ENCODE measurements at places on chromosomes 1 and 21. TPM values are rescaled to one million over a fixed set of nuclear protein-coding genes. Genes with fewer than 3 reads are reported as not detected.

The HSPB7 gene
- polyA plus RNA-seq: 13.2 TPM

The THBS3 gene
- 40.9 TPM for polyA plus RNA-seq

DNA sequence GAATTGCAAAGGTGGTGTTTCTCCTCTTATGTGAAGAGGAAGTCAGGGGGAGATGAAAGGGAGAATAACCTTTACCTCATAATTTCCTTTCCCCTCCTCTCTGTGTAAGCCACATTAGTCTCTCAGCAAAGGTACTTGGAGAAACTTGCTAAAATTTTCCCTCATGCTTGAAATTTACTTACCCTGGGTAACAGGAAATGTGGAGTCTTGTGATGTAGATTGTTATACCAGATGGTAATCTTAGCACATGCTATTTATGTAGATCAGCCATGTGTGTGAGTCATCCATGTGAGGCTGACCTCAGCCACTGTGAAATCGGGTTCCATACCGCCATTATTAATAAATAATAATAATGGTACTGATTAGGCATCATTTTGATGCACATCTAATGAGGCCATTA, 128.4 kb downstream of the TGFB2 start:
- no peak for DNase-seq
- H3K36me3 ChIP-seq: no peaks in the 10 kb centered on the region
- H3K4me3 ChIP-seq: no peak overlapping the region

- no peaks in the 10 kb centered on the region for H3K4me1 ChIP-seq
- H3K27ac ChIP-seq: no peak overlapping the region
- H3K4me3 ChIP-seq: no peak overlapping the region
These were observed 27.5 kb downstream of the COA6 start for GRCh38 chr1:234400773-234401172.

DNA sequence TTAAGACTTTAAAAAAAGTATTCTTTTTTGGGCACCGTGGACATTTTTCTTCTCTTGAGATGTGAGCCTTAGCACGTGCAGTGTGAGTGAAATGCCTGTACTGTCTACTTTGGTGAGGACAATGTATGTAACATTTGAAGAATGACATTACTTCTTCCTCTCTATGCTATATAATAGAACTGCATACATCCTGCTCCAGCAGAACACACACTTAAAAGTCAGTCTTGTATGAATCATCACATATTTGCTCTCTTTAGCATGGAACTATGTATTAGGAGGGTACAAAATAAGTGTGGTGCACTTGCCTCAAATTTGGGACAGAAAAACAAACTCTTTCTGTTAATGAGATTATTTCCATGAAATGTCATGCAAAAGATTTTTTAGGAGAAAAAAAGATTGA, 358.4 kb upstream of the SGIP1 start:
- no peak overlapping the region for H3K27ac ChIP-seq
- DNase-seq: no peak
- no peak overlapping the region for H3K4me3 ChIP-seq
- no peaks in the 10 kb centered on the region for H3K36me3 ChIP-seq
- no peaks in the 10 kb centered on the region for H3K4me1 ChIP-seq

DNA sequence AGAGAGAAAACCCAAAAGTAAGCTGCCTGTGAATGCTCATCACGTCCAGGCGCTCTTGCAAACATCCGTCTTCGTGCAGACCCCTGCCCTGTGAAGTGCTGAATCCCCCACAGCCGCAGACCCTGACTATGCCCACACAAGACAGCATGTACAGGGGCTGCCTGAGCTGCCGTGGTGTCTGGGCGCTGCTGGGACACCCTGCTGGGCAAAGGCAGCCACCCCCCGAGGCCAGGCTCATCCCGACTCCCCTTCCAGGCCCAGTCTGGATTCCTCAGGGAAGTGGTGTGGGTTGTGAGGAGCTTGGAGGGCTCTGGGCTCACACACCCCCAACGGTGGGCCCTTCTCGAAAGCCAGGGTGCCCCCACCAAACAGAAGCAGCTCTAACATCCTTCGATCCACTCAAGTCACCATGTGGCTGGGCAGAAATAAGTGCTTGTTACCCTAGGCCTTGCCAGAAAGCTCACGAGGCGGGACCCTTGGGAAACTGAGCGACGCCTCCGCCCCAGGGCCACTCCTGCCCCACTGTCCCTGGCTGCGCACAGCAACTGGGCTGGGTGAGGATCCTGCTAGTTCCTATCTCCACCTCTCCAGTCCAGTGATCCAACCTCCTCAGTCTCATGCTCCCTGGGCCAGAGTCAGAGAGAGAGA, 4.8 kb upstream of the WNT9A start:
- peaks cover 15% of the 10 kb centered on the region for H3K27me3 ChIP-seq
- no peak for DNase-seq
- no peak overlapping the region for H3K4me3 ChIP-seq
- H3K4me1 ChIP-seq: peaks cover 8% of the 10 kb centered on the region

GRCh38 chr1:236204039-236204438, 61.7 kb downstream of the GPR137B start:
- H3K4me3 ChIP-seq: no peak overlapping the region

GRCh38 chr1:172724765-172725613, 66.1 kb downstream of the FASLG start:
- no peak for DNase-seq
- H3K27ac ChIP-seq: no peak overlapping the region
- H3K27me3 ChIP-seq: no peaks in the 10 kb centered on the region
- H3K36me3 ChIP-seq: no peaks in the 10 kb centered on the region

- peaks cover 14% of the 10 kb centered on the region for H3K27me3 ChIP-seq
- H3K27ac ChIP-seq: no peak overlapping the region
- H3K36me3 ChIP-seq: no peaks in the 10 kb centered on the region
- no peak for DNase-seq
- H3K4me3 ChIP-seq: no peak overlapping the region
These were observed 64.3 kb downstream of the TAS1R2 start for GRCh38 chr1:18795002-18795689.

DNA sequence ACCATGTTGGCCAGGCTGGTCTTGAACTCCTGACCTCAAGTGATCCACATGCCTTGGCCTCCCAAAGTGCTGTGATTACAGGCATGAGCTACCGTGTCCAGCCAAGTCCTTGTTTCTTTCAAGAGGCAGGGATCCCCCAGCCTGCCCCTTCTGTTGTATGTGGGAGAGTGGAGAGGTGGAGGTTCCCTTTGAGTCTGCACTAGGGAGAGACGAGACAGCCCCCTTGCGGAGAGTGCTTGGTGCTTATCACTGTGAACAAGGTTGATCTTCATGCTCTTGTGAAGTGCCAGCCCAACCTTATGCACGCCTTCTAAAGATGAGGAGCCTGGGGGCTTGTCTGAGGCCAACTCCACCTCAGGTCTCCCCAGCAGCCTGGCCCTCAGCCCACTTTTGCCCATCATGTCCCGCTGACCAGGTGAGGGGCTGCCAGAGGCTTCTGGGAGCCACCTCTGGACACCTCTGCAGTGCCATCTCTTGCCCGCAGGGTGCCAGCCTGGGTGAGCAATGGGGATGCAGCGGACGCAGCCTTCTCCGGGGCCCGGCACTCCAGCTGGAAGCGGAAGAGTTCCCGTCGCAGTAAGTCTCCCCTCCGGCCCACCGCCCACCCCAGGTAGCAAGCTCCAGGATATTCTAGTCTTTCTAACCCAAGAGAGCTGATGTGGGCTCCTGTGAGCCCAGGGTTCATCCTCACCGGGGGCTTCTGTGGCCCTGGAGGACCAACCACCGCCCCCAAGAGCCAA, 62.3 kb downstream of the ARHGEF10L start:
- DNase-seq: no peak
- H3K4me1 ChIP-seq: peaks cover 39% of the 10 kb centered on the region
- H3K27me3 ChIP-seq: no peaks in the 10 kb centered on the region
- H3K36me3 ChIP-seq: peaks cover 72% of the 10 kb centered on the region

GRCh38 chr1:226946841-226947240, 6.7 kb downstream of the COQ8A start:
- DNase-seq: no peak
- H3K27ac ChIP-seq: no peak overlapping the region
- H3K36me3 ChIP-seq: peaks cover 3% of the 10 kb centered on the region
- H3K27me3 ChIP-seq: no peaks in the 10 kb centered on the region
- H3K4me1 ChIP-seq: peaks cover 25% of the 10 kb centered on the region

Data from large intestine (tissue), 12 donors.